BE2C (cell line): ENCODE measurements at places on chromosomes 7 and 10.

DNA sequence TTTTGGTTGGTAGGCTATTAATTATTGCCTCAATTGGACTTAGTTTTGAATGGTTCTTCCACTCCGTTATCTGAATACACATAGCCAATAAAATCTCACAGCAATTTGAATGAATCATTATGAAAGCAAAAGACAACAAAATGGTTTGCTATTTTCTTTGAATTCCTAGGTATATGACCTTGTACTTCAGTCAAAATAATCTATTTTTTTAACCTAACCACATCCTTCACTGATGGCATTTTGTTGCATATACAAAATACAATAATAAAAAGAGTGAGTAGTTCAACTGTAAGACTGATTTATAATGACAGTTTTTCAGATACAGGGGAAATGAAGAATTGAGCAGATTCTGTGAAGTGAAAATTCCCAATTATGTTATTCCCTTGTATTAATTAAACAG lies 433.1 kb downstream of the HTR7 start:
- no peak for DNase-seq

DNA sequence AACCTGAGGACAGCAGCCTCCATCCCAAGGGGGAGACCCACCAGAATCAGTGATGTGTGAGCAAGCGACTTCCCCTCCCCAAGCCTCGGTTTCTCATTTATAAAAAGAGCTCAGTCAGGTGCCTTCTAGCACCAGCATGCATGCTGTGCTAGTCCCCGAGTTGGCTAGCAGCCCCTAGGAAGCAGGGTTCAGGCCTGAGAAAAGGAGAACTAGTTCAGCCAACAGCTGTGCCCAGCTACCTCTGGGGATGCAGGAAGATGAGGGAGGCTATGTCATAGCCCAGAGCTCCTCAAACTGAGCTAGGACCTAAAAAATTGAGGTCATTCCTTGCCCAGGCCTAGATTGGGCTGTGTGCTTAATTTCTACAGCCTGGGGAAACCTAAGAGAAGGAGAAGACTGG lies 13.7 kb downstream of the DRGX start:
- DNase-seq: no peak

DNA sequence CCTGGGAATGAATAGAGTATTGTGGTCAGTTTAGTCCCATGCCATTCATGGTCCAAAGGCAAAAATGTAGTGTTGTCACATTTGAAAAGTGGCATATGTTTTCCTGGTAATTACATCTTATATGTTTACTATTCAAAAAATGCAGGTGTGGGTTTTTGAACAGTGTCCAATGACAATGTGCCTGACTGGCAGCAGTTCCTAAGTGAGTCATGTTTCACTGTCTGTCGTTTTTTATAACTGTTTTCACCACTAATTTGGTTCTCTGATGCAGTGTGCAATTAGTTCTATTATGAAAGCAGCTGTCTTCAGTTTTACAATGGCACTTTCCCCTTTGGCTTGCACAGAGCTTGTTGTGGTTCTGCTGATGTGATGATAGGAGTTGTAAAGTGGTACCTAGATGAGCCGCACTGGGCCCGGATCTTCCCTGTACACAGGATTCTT lies 162.3 kb downstream of the SEM1 start:
- DNase-seq: peak; percentile 51

- DNase-seq: no peak
Observed at GRCh38 chr10:35567951-35568350, 37.2 kb upstream of the GJD4 start.

DNA sequence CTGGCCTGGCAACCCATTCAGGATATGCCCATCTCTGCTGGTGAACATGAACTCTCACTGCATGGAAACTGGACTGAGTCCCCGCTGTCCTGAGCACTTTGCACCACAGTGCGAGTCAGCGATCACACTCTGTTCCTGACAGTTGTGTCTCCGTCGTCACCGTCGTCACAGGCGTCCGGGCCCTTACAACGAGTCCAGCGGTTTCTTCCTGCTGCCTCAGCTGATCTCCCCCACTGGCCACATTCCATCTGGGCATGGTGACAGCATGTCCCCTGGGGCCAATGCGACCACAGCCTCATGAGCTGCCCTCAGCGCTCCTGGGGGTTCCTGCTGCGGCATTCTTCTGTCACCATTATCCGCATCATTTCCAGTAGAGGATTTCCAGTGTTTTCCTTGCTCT lies 76.8 kb upstream of the KLF6 start:
- no peak for DNase-seq

GRCh38 chr10:22825841-22826240 lies 102.0 kb upstream of the ARMC3 start:
- DNase-seq: peak; percentile 31

DNA sequence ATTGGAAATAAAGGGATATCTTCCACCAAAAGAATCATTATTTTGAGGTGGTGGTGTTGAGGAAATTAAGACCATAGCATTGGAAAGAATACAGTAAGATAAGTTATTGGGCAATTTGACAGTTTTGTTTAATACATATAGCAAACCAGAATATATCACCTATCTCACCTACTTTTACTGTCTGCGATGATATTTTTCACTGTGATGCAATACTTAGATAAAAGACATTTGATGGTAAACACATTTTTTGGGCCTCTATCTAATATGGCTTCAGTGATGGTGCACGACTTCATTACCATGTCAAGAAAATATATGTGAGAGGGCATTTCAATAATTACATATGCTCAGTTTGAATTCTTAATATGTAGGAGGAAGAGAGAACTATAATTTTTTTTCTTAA lies 93.7 kb upstream of the MAGI2 start:
- no peak for DNase-seq

- no peak for DNase-seq
Observed at GRCh38 chr10:24720096-24720495, 3.6 kb downstream of the ARHGAP21 start.

DNA sequence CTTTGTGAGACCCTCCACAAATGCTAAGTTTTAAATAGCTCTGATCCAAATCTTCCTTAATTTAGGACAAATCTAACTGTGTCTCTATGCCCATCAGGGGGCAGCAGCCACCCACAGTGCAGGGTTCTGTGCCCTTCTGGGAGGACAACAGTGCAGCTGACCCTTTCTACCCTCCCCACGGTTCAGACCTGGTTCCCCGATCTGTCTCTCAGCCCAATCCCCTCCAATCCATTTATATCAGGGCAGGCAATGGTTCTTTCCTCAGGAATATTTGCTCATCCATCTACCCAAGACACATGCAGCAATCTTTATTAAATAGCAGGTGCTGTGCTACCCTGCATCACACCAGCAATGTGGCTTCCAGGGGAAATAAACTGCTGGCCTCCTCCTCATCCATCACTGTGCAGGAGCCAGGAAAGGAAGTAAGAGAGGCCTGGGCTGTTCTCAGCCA lies 4.0 kb upstream of the RBM28 start:
- peak; percentile 90 for DNase-seq

DNA sequence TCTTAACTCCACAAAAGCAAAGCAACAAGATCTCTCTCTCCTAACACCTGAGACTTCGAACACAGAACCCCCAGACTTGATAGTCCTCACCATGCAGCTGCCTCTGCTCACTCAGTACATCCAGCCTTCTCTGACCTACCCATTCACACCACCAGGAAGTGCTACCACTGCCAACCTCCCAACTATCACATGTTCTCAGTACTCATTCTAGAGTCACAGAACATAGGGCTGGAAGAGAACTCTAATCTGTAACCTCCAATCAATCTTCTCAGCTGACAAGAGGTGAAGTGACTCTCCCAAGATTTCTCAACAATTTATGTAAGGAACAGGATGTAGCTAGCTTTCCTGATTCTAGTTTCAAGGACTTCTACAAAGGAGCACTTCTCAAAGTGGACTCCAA lies 3.8 kb downstream of the NUDCD3 start:
- no peak for DNase-seq

- no peak for DNase-seq
Observed at GRCh38 chr7:55533729-55534080, 38.6 kb downstream of the VOPP1 start.

DNA sequence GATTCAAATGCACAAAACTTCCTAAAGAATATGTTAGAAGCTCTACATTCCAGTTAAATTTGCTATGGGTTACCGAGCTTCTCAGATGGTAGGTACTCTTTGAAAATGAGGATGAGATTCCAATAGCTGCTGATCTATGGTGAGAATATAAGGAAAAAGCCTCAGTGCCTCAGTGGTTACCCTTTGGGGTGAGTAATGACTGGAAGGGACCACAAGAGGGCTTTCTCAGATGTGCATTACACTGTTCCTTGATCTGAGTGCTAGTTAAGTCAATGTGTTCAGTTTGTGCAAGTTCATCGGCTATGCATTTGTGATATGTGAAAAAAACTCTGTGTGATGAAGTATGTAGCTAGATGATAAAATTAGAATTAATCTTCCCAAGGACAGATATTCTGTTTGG lies 3.5 kb downstream of the NRCAM start:
- DNase-seq: peak; percentile 31

GRCh38 chr7:118858651-118859149 lies 634.2 kb downstream of the ANKRD7 start:
- no peak for DNase-seq

- DNase-seq: no peak
Observed at GRCh38 chr7:93992421-93993110, 11.6 kb downstream of the BET1 start.

DNA sequence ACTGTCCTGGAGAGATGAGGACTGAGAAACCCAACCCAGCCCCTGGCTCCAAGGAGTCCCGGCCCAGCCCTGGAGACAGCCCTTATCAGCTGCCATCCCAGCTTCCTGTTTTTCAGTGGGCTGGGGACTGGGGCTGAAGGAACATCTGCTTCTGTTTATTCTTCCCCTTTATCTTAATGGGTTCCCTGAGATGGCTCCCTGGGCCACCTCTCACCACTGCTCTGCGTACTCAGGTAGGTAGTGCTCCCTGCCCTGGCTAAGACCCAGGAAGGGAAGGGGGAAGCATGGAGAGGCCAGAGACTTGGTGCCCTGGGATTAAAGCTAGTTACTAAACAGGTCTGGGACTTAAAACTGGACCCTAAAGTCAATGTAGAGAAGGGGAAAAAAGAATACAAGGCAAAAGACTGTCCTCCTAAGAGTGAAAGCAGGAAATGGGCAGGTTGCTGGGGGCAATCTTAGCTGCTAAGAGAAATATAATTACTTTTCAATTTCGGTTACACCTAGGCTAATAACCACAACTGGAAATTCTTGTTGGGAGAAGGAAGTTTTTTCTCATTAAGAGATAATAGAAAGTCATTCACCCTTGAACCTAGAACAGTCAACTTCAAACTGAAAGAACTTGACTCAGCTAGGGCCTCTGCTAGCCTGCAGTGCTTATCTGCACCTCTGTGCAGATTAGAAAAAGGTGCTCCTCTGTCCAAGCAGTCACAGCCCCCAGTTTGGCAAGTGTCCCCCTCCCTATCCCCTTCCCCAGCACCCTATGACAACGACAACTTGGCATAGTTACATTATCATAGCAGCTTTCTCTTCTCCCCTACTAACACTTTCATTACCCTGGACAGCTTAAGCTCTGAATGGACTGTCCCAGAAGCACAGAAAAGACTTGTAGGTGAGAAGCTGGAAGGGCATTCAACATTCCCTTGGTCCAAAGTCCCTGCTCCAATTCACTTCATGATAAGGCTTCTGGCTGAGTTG lies 65.6 kb upstream of the KDM7A start:
- DNase-seq: peak; percentile 68

DNA sequence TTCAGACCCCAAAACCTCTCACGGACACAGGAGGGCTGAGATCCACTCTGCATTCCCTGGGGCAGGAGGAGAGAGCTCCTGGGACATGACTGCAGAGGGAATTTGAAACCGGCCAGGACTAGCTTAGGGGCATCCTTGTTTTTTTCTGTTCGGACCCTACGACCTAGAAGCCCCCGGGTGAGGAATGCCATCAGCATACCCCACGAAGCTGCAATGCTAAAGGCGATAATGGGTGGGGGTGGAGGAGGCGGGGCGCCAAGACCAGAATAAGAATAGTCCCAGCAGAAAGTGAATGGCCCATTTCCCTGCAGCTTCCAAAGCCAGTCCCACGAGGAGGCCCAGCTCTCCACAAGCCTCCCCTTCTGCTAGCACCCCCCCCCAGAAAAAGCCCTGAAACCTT lies 4.0 kb downstream of the PDGFA start:
- DNase-seq: no peak

DNA sequence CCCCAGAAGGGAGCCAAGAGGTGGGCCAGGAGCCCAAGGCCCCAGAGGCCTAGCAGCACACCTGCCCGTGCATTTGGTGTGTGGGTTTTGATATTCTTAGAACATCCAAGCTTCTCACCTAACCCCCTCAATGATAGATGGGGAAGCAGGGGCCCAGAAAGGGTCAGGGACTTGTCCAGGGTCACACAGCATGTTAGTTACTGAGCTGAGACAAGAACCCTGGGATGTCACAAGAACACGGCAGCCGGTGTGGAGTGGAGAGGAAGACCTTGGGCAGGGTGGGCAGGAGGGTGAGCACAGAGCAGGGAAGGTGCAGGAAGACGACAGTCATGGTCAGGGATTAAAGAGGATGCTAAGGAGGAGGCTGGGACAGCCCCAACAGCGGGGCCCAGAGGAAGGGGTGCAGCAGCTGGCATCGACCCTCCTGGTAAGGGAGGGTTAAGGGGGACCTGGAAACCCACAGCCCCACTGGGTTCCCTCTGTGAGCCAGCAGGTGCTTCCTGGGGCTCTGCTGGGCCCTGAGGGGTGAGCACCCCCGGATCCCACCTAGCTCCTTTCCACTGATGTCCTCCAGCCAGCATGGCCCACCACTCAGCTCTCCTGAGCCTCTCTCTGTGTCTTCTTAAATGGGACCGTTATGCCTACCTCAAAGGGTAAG lies 44.4 kb downstream of the UNC5B start:
- no peak for DNase-seq

- DNase-seq: no peak
Observed at GRCh38 chr10:19708031-19708430, 108.2 kb upstream of the PLXDC2 start.

- no peak for DNase-seq
Observed at GRCh38 chr7:116806046-116806944, 56.1 kb upstream of the CAPZA2 start.

GRCh38 chr7:836429-836828 lies 4.2 kb downstream of the SUN1 start:
- peak; percentile 30 for DNase-seq

GRCh38 chr7:22697876-22698606 lies 29.0 kb upstream of the IL6 start:
- no peak for DNase-seq

DNA sequence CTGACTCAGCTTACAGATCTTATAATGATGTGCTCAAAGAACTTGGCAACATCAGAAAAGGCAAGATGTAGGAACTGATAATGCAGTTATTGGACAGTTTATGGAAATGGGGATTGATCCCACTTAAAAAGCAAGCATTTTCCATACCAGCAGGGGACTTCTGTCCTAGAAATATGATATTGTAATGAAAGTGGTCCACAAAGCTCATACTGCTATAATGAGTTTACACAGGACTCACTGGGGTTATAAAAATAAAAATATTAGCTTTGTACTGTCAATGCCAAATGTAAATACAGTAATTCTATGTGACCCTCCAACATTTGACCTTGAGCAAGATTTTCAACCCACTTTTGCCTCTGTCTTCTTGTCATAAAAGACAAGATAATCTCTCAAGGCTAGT lies 145.5 kb upstream of the SEM1 start:
- DNase-seq: no peak

DNA sequence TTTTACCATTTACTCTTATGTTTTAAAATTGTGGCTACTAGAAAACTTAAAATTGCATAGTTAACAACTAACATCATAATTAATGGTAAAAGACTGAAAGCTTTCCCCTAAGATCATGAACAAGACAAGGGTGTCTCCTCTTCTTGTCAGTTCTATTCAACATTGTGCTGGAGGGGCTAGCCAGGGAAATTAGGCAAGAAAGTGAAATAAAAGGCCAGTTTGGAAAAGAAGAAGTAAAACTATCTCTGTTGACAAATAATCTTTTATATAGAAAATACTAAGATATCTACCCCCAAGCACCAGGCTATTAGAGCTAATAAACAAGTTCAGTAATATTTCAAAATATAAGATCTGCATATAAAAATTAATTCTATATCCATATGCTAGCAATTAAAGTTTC lies 46.9 kb upstream of the MXI1 start:
- no peak for DNase-seq
